ENCODE measurements at places on chromosomes 7 and 10. TPM values are rescaled to one million over a fixed set of nuclear protein-coding genes. Genes with fewer than 3 reads are reported as not detected.

ZNF365 gene
- total RNA-seq, result 4.0 TPM

- no peak for DNase-seq
Measured at GRCh38 chr7:126659124-126659523, 593.6 kb downstream of the GRM8 start.

- no peak for DNase-seq
Measured at GRCh38 chr10:34396663-34397062, 418.4 kb downstream of the PARD3 start.

ERVW-1 gene
- not detected for total RNA-seq

- no peak for DNase-seq
Measured at GRCh38 chr10:18532881-18533535, 118.4 kb downstream of the NSUN6 start.

DNA sequence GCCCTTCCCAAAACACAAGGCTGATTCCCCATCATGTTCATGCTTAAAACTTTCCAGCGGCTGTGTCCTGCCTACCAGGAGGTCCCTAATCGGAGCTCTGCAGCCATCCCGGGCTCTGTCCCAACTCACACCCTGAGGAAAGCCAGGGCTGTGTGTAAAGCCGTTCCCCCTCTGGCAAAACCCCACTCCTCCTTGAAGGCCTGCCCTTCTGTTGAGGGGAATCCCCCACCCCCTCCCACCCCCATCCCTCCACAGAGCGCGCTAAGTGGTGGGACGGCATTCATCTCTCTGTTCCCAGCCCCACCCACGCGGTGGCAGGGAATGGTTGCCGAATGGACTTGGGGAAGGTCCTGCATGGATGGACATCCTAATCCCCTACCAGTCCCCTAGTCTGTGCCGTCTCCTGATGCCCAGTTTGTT is 667 bp upstream of the TMEM120A start:
- no peak for DNase-seq

GRCh38 chr7:98518159-98518947 is 98.7 kb upstream of the NPTX2 start:
- no peak for DNase-seq

DNA sequence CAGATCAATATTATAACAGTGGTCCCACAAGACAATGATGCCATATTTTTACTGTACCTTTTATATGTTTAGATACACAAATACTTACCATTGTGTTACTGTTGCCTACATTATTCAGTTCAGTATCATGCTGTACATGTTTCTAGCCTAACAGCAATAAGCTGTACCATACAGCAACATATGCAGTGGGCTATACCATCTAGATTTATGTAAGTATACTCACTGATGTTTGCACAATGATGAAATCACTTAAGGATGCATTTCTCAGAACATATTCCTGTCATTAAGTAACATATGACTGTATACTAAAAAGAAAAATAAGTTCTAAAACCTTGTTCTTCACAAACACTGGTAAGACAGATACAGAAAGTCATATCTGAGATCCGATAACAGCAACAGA is 468.6 kb upstream of the SEMA3A start:
- DNase-seq, result no peak

DNA sequence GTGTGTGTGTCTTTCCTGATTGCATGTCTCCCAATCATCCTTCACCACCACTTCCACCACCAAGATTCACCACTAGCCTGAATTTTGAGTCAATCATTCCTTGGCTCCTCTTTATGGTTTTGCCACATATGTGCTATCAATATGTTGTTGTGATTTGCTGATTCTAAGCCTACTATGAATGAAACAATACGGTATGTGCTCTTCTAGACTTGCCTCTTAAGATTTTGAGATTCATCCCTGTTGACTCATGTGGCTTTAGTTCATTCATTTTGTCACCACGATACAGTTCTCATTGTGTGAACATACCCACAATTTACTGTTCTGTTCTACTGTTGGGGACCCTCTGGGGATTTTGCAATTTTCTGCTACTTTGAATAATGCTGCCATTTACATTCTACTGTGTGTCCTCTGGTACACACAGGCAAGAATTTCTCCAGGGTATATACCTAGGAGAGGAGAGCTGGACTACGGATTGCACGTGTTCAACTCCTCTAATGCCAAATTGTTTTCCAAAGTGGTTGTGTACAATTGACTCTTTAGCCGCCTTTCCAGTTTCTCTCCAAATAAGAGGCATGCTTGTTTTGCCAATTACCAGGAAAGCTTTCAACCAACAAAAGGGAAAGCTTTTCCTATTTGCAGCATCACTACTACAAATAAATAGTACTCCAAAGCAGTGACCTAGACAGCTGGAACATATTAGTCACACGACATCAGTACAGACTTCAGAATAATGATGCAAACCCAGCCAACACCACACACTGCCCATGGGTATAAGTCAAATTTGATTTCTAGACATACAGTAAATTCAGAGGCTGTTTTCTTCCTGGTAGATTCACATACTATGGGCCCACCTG is 30.0 kb downstream of the SGMS1 start:
- no peak for DNase-seq

DNA sequence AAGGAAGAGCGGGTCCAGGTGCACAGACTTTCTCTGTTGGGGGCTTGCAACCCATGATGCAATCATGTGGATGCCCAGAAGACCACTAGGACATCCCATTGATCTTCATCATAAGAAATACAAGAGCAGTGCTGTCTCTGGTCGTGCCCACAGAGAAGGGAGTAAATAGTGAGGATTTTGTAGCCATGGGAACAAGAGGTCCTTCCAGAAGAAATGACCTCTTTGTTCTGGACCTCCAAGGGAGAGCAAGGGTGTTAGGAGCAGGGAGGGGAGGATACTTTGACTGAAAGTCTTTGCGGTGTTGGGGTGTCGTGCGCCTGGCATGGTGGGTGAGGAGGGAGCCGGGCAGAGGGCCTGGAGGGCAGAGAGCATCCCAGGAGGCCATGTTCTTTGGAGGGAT is 55.0 kb upstream of the EN2 start:
- DNase-seq, result no peak

DNA sequence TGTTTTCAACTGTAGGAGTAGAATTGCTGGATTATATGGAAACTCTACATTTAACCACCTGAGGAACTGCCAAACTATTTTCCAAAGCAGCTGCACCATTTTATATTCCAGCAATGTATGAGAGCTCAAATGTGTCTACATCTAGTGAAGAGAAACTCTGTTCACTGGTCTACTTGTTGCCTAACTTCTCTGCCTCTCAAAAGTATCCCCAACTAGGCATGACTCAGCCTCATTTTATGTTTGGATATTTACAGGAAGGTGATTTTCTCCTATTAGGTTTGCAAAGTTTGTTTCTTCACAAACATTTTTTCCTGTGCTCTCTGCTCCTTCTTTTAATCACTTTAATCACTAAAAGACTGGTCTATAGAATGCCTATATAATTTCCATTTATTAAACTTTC is 37.1 kb upstream of the SRI start:
- no peak for DNase-seq

DNA sequence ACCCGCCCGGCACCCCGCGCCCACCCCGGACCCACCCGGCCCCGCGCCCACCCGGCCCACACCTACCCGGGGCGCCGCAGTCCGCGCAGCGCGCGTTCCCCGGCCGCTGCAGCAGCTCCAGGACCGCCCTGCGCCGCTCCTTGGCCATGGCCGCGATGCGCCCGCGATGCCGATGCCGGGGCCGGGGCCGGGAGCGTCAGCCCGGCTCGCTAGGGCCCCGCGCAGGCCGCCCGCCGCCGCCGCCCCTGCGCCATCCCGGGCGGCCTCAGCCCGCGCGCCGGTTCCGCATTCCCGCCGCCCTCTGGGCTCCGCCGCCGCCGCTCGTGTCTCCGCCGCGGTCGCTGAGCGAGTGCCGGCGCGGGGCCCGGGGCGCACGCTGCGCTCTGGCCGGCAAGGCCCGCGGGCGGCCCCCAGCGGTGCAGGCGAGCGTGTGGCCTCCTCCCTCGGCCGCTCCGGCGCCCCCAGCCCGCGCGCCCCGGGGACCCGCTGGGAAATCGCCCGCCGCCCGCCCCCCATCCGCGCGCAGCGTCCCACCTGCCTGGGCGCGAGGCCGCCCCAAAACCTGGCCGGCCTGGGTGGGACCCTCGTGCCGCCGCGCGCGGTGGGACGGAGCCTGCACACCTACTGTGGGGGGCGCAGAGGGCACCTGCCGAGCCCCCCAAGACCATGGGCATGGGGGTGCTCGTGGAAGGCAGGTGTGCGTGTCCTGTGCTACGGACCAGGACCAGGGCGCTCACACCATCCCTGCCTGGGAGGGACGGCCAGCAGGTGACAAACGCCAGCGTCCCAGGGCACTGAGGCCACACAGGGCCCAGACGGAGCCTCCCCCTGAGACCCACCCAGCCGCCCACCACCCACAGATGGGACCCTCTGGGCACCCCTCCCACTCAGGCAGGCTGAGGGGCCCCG is at the start of gene ADAP1:
TSS of gene ADAP1 (minus strand) at position 351 of the 909 bp plus-strand sequence. CDS start at position 148, 203 bp downstream.
- peak; percentile 92 for DNase-seq

GRCh38 chr10:89029785-89030437 is 39.3 kb downstream of the FAS start:
- peak; percentile 70 for DNase-seq

SLC26A3 gene
- total RNA-seq, result not detected

- DNase-seq, result no peak
Measured at GRCh38 chr7:83149466-83149865, 13.2 kb downstream of the PCLO start.

PTPRE gene
- total RNA-seq, result 7.6 TPM

DNA sequence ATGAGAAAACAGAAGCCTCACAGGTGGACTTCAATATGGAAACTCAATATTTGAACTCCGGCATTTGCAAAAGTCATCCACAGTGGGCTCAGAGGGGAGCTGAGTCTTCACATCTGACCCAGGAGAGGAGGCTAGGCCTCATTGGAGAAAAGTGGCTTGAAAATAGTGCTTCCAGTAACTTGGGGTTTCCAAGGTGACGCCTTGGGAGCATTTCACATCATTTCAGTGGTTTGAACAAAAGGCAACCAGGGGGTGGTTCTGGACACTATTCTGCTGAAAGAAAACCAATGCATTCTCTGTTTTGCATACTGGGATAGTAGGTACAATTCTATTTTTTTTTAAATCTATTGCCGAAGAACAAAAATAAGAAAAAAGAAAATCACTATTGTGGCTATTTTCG is 599.2 kb upstream of the POM121L12 start:
- DNase-seq, result no peak

DNA sequence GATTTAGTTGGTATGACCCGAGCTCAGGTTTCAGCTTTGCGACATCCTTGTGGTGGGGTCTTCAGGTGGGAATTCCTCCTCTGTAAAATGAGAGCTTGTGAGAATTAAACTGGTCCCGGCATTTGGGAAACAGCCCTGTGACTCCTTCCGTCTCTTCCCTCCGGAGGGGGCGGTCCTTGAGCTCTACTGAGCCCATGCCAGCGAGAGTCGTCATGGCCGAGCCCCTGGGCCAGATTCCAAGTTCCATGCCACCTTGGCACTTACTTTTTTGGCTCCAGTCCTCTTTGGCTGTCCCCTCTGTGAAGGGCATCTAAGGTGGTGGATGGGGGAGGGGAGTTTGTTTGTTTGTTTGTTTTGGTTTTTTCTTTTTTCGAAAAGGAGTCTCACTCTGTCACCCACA is 47.6 kb downstream of the GTF2IRD1 start:
- no peak for DNase-seq

- no peak for DNase-seq
Measured at GRCh38 chr7:32888505-32888904, 3.1 kb downstream of the KBTBD2 start.

- DNase-seq, result no peak
Measured at GRCh38 chr10:21449288-21449966, 76.1 kb downstream of the SKIDA1 start.

DNA sequence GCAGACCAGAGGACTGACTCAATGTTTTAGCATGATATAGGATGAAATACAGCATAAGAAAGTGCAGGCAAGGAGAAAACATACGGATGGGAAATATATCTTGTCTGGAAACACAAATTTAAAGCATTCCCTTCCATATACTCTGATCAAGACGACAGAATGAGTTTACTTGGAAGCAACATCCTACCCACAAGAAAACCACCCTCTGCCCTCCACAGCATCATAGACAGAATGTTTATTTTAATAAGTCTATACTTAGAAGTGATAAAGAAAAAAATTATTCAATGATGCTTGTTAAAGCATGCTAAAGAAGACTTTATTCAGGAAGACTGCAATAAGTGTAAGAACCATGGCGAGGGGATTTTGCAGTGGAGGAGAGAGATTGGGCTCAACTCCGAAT is 32.4 kb upstream of the HIBADH start:
- DNase-seq, result no peak

ACTL6B gene
- total RNA-seq, result not detected

DNA sequence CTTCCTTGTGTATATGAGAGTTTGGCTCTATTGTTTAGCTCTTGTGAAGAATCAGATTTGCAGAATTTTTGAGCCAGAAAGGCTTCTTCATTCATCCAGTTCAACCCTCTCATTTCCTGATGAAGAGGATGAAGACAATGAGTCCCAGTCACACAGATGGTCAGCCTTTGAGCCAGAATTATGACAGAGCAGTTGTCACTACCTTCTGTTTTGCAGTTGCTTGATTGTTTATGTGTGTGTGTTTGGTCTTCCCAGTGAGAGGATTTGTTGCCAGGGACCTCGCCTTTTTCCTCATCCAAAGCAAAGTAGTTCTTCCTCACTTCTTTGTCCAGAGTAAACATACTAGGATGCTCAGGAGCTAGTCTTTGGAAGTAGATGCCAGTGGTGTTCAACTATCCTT is 15.6 kb downstream of the MDFIC start:
- no peak for DNase-seq

- DNase-seq, result no peak
Measured at GRCh38 chr7:135169964-135170273, 588 bp downstream of the CYREN start.

DNA sequence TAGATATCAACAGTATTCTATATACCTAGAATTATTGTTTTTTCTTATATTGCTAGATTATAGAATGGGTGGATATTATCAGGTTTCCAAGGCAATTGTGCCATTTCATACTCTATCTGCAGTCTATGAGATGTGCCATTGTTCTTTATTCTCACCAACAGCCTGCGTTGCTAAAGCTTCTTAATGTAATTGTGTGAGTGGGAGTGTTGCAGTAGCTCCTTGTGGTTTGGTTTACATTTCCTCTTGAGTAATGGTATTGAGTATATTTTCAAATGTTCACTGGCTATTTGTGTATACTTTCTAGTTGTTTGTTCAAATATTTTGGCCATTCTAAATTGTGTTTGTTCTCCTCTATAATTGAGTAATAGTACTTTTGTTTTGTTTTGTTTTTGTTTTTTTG is 199.2 kb downstream of the TFEC start:
- no peak for DNase-seq

ZEB1 gene
- total RNA-seq, result 10.3 TPM

DNA sequence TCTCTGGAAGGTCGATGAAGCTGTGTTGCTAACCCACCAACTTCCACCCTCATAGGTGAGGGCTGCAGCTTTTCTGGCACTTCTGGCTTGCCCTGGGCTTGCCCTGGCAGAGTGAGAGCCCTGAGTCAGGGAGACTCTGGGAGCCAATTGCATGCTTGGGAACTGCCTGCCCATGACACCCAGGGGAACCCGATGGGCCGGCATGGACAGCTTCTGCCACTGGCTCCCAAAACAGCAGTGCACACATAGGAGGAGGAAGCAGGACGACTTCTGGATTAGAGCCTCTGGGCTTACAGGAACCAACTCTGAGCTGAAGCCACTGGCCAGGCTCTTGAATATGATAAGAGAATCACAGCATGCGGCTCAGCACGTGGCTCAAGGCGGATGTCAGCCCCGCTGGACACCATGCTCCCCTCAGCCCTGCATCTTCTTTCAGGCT is 135.2 kb upstream of the UNC5B start:
- no peak for DNase-seq

GOT1 gene
- 35.6 TPM for total RNA-seq

Measured in Calu3 (cell line).